ENCODE measurements at places on chromosomes 3 and 15. TPM values are rescaled to one million over a fixed set of nuclear protein-coding genes. Genes with fewer than 3 reads are reported as not detected.
A peak's percentile ranks its signal among the peaks of the same experiment; 100 is the strongest.

The MFN1 gene
- 51.0 TPM for total RNA-seq

The SPATA12 gene
- total RNA-seq, result 0.19 TPM

DNA sequence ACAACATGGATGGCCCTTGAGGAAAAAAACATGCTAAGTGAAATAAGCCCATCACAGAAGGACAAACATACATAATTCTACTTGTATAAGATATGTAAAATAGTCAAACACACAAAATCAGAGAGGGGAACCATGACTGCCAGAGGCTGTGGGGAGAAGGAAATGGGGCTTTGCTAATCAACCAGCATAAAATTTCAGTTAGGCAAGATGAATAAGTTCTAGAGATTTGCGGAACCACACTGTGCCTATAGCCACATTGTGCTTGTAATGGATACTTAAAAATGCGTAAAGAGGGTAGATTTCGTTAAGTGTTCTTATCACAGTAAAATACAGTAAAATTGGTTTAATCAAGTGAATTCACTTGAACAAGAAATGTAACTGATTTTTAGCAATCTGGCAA lies 33.7 kb upstream of the SPTBN5 start:
- DNase-seq, result no peak

DNA sequence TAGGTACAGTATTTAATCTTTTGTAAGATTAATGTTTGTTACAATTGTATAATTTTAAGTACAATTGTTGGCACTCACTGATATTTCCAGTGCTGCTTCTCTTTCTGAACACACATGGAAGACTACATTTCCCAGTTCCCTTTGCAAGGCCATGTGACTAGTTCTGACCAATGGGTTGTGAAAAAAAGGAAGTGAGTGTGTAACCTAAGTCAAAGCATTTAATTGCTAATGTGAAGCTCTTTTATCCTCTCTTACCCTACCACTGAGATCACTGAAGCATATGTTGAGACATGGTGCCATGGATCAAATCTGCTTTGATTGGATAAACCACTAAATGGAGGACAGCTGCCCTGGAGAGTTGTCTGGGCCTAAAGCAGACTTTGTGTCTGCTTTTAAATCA lies 83.9 kb upstream of the PLXND1 start:
- DNase-seq, result peak; percentile 59

DNA sequence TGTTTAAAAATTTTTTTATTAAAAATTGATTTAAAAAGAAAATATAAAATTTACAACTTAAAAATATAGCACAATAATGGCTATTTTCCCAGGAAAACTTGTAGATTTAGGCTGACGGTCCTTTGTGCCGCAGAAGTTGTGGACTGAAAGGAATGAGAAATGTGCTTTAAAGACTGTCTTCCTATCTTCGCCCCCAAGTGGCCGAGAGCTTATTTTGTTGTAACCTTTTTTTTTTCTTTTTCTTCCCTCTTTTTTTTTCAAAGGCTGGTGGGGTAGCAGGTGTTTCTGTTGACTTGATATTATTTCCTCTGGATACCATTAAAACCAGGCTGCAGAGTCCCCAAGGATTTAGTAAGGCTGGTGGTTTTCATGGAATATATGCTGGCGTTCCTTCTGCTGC lies 15.5 kb downstream of the SLC25A26 start:
- DNase-seq, result no peak

DNA sequence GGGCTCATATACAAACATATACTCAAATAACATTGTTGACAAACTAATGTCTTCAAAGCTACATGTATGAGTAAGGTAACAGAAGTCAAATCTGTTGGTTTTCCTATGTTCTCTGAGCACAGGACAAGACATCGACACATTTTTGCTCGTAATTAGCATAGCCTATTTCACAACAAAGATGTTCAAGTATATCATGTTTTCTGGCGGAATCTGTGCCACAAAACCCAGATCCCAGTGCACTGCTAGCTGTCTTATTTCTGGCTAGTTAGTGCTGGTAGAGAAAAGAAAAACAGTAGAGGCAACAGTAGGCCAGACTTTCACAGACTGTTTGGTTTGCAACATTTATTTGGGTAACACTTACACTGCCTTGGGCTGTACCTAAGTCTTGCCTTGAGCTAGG lies 51.2 kb downstream of the RUBCN start:
- no peak for DNase-seq

All from myocyte (in vitro differentiated cells).